ENCODE measurements at places on chromosomes 1 and 21.
A peak's percentile ranks its signal among the peaks of the same experiment; 100 is the strongest.

DNA sequence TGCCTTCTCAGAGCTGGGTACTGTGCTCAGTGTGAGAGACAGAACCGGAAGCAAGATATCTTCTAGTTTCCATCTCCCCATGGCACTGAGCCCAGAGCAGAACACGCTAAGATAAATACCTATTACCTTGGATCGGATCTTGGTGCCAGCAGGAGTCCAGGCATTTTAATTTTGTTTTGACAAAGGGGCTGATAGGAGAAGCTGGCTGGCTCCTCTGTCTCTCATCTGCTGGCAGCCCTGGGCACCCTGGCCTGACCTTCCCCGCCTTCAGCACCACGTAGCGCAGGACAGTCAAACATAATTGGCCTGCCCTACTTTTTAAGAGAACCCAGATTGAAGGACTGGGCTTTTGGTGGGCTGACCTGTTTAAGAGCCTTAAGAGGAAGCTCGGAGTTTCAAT is 160.7 kb upstream of the KLHDC7A start:
- H3K27ac ChIP-seq = no peak overlapping the region
- no peaks in the 10 kb centered on the region for H3K27me3 ChIP-seq
- H3K36me3 ChIP-seq = no peaks in the 10 kb centered on the region
- no peak for DNase-seq
- H3K4me1 ChIP-seq = no peaks in the 10 kb centered on the region
- no peak overlapping the region for H3K4me3 ChIP-seq

GRCh38 chr1:8604041-8604945 is 213.1 kb downstream of the RERE start:
- no peak overlapping the region for H3K27ac ChIP-seq
- no peaks in the 10 kb centered on the region for H3K27me3 ChIP-seq
- H3K4me3 ChIP-seq = no peak overlapping the region
- DNase-seq = no peak

DNA sequence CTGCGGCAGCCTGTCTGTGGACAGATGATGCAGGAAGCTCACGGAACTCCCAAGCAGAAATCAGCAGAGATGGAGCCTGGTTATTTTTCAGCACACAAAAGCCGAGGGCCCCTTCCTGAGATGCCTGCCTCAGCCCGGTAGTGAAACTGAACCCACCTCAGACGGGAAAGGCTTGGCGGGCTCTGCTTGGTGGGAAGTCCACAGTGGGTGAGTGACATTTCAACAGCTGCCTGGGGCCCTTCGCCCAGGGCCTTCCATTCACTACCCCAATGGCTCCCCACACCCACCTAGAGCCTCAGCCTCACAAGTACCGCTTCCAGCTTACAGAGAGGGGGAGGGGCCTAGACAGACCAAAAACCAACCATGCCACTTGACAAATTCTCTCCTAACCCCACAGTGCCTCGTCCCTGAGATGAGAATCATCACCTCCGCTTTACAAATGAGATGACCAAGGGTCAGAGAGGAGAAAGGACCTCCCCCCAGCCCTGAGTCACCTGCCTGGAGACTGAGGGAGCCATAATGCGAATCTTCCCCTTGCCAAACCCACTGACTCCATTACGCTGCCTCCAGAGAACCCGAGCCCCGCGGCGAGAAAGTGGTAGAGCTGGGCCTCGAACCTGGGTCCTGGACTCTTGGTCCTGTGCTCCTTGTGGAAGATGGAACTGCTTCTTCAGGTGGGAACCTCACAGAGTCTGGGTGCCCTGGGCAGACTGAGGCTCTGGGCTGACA is 3.4 kb upstream of the ECE1 start:
- DNase-seq = no peak
- H3K4me1 ChIP-seq = peaks cover 34% of the 10 kb centered on the region
- H3K27ac ChIP-seq = no peak overlapping the region
- H3K36me3 ChIP-seq = no peaks in the 10 kb centered on the region
- no peaks in the 10 kb centered on the region for H3K27me3 ChIP-seq
- H3K4me3 ChIP-seq = no peak overlapping the region

- no peak for DNase-seq
- H3K36me3 ChIP-seq = no peaks in the 10 kb centered on the region
- H3K27ac ChIP-seq = no peak overlapping the region
These were observed 61.3 kb downstream of the TESK2 start for GRCh38 chr1:45429561-45430159.

- H3K27me3 ChIP-seq = no peaks in the 10 kb centered on the region
- H3K4me1 ChIP-seq = no peaks in the 10 kb centered on the region
- no peak overlapping the region for H3K4me3 ChIP-seq
- H3K27ac ChIP-seq = no peak overlapping the region
- no peak for DNase-seq
- H3K36me3 ChIP-seq = no peaks in the 10 kb centered on the region
These were observed 76.7 kb downstream of the PATJ start for GRCh38 chr1:61818992-61819391.

GRCh38 chr1:236090741-236091147 is 25.9 kb upstream of the NID1 start:
- H3K4me1 ChIP-seq = no peaks in the 10 kb centered on the region
- no peak overlapping the region for H3K27ac ChIP-seq
- H3K4me3 ChIP-seq = no peak overlapping the region
- DNase-seq = no peak
- H3K27me3 ChIP-seq = peaks cover 2% of the 10 kb centered on the region

DNA sequence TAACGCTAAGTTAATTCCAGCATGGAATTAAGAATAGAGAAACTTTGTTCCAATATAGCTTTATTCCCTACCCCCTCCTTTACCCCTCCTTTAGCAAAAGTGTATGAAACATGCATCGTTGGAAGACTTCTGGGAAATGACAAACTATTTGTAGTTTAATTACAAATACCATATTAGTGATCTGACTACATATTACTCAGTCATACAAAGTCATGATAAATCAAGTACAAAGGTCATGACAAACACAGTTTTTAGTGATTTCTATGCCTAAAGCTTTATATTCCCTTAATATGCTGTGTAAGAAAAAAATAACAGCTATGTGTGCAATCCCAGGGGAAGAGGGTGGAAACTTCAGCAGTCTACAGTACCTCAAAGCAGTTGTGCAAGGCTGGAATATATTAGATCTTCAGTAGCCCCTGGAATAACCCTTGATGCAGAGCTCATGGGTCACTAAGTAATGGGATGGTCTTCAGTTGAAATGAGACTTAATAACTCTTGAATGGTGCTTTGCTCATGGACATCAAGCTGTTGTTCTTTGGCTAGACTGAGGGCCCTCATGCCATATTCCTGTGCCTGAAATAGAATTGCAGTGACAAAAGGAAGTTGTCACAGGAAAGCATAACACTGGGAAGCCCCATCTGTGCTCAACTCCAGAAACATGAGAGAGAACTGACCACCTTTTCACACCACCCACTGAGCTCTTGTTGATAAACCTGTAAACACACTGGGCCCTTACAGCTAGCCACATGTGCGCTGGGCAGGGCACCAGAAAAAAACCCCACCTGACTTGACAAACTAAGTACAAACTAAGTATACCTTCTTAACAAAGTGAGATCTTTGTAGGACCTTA is 25.3 kb downstream of the ZMYND12 start:
- no peaks in the 10 kb centered on the region for H3K4me1 ChIP-seq
- no peaks in the 10 kb centered on the region for H3K27me3 ChIP-seq
- no peak for DNase-seq
- no peaks in the 10 kb centered on the region for H3K36me3 ChIP-seq
- no peak overlapping the region for H3K4me3 ChIP-seq

- H3K4me3 ChIP-seq = peak overlapping the region; percentile 33
- peaks cover 37% of the 10 kb centered on the region for H3K4me1 ChIP-seq
- H3K27ac ChIP-seq = peak overlapping the region; percentile 89
- peak; percentile 98 for DNase-seq
These were observed 26.5 kb downstream of the AKNAD1 start for GRCh38 chr1:108830119-108831008.

DNA sequence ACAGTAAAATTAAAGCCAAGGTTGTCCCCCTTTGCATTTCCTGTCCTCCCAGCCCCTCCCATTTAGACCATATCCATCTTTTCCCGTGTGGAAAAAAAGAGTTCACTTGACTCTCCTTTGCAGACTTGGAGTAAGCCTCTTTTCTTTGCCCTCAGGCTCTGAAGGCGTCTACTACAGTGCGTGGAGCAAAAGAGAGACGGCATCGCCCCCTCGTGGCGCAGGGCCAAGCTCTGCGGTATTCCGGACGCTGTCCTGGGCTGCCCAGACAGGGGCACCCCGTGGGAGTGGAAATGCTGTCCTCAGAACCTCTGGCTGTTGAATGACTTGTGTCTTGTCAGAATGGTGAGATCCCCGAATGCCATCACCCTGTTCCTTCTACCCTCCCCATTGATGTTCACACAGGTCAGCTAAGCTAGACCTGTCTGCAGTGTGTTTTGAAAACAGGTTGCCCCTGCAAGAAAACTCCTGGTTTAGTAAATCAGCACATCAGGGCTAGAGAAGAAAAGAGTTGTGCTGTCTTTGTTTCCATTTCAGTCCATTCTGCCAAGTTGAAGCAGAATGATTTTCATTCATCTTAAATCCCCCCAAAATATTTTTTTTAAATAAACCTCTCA is 12.3 kb upstream of the GJA8 start:
- no peak overlapping the region for H3K27ac ChIP-seq
- peak; percentile 14 for DNase-seq
- no peaks in the 10 kb centered on the region for H3K4me1 ChIP-seq

DNA sequence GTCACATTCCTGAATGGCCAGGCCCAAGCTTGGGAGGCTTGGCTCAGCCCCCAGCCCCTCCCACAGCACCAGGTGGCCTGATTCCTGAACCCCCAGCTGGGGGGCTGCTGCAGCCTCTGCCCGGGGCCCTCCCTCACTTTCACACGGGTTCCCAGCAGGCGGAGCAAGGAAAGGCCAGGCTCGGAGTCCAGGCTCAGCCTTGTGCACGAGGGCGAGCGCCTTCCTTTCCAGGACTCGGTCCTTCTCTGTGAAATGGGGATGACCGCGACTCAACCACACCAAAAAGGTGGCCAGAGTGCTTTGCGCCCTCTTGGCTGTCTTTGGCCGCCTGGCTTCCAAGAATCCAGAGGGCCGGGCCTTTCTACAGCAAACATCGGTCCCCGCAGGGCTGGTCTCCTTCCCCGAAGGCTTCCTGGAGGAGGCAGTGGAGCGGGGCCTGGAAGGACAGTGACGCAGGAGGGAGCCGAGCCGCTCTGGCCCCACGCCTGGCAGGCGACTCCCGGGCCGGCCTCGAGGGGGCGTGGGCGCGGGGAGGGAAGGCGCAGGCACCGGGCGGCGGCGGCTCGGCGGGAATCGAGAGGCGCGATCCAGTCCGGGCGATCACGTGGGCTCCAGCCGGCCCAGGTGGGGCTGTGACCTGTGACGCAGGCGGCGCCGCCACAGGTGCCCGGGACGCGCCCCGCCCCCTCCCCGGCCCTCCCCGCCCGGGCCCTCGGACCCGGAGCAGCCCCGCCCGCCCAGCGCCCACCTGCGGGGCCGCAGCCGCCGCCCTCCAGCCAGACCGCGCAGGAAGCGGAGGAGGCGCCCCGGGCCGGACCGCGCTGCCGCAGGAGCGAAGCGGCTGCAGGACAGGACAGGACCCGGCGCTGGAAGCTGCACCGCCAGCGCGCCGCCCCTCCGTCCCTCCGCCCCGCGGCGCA is at the start of gene ARHGEF16:
Gene ARHGEF16, plus strand, starts transcription at position 775 of the 920 bp plus-strand sequence. CDS start 8,420 bp downstream, outside the sequence.
- DNase-seq = no peak
- no peak within 1 kb of the TSS for H3K27ac ChIP-seq
- no peak within 1 kb of the TSS for H3K4me3 ChIP-seq
- no peaks in the 10 kb centered on the region for H3K36me3 ChIP-seq
- H3K27me3 ChIP-seq = peaks cover 25% of the 10 kb centered on the region
- peaks cover 3% of the 10 kb centered on the region for H3K4me1 ChIP-seq

DNA sequence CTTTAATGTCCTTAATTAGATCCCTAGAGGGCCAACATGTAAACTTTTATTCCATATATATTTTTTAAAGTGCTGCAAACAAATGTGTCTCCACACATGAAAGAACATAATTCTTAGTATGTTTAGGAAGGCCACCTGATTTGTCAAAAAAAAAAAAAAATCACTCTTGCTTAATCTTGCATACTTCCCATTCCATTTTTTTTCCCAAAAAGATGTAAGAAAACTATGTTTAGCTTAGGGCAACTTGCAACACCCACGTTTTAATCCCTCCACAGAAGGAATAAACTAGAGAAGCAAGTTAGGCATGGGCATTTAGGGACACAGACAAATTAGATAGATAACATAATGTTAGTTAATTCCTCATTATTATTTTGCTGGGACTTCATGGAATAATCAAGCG is 5.6 kb downstream of the YOD1 start:
- peaks cover 5% of the 10 kb centered on the region for H3K4me1 ChIP-seq
- H3K4me3 ChIP-seq = no peak overlapping the region
- DNase-seq = no peak
- H3K36me3 ChIP-seq = peaks cover 16% of the 10 kb centered on the region
- no peak overlapping the region for H3K27ac ChIP-seq

DNA sequence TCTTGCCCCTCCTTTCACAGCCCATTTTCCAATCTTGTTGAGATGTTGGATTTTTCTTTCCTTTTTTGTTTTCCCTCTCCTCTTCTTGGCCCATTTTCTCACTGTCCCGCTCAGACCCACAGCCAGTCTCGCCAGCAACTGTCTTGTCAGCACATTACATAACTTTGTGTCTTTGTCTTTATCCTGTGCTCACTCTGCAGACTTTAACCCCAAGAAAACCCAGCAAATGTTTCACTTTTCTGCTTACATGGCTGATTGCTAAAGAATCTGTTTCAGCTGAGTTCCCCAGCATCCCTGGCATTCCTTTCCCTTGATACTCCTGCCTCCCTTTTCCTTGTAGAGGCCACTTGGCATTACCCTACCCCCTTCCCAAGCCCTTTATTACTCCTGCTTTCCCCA is 74.6 kb downstream of the ZNF648 start:
- H3K4me3 ChIP-seq = no peak overlapping the region
- H3K36me3 ChIP-seq = no peaks in the 10 kb centered on the region
- H3K27me3 ChIP-seq = no peaks in the 10 kb centered on the region
- H3K27ac ChIP-seq = no peak overlapping the region

GRCh38 chr1:27835501-27835900 is 4.9 kb downstream of the PPP1R8 start:
- H3K27ac ChIP-seq = no peak overlapping the region
- H3K4me1 ChIP-seq = peaks cover 19% of the 10 kb centered on the region
- H3K36me3 ChIP-seq = peaks cover 31% of the 10 kb centered on the region

DNA sequence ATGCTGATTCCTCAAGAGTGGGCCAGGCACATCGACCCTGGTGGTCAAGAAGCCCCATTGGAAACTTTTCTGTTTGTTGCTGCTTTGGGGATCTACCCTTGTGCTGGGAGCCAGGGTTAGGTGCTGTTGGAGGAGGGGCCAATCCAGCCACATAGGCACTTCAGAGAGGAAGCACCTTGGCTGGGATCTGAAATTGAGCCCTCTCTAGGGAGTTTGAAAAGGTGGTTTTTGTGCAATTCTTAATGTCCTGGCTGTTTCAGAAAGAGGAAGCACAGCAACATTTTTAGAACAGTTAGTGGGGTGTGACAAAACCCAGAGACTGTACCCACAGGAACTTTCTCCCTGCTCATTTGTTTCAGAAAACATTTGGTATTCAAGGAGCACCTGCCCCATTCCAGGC is 17.2 kb upstream of the BEND5 start:
- H3K27me3 ChIP-seq = no peaks in the 10 kb centered on the region
- no peaks in the 10 kb centered on the region for H3K36me3 ChIP-seq
- no peak overlapping the region for H3K27ac ChIP-seq
- no peak for DNase-seq
- no peaks in the 10 kb centered on the region for H3K4me1 ChIP-seq
- no peak overlapping the region for H3K4me3 ChIP-seq
